ENCODE measurements at places on chromosomes 12 and 14.

DNA sequence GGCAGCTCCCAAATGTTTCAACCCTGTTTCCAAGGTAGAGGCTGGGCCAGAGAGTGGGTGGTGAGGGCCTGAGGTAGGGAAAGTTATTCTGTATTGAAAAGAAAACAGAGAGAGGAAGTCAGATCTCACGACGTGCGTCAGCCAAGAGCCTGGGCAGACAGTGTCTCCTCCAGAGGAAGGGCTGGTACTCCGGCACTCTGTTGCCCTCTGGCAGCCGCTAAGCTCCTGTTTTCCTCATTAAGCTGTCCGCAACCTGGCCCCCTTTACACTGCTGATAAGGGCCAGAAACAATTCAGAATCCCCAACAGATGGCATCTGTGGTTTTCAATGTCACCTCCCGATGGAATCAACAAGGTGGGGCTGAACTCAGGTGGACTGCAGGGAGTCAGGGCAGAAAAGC is 26.0 kb upstream of the LTBP2 start:
- no peak for DNase-seq

DNA sequence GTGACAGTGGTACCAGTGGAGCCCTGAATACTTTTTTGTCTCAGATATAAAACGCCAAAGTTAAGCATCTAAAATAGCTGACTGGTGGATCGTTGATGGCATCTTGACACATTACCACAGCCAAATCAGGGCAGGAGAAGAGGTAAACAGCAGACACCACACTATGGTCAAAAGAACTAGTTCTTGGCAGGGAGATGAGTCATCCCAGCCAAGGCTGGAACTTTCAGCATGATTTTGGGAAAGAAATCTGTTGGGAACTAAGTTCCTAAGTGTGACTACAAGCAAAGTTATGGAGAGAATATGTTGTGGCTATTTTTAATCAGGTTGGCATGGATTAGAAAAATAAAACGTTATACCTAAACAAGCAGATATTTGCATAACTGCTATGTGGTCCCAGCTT is 36.9 kb downstream of the LGR5 start:
- no peak for DNase-seq

DNA sequence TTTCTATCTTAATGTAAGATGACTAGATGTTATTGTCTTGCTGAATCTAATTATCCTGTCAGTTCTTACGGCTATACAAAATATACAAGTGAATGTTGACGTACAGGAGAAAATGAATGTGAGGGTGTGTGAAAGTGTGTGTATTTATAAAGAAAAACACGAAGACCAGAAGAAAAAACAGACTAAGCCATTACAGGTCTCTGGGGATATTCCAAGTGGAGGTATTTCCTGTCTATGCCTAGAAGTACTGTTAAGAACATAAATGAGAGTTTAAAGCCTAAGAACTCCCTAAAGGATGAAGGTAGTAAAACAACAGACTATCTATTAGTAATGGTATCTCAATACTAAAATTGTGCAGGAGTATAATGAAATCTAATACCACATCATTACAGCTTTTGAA is 7.6 kb downstream of the MDM1 start:
- DNase-seq, result no peak

DNA sequence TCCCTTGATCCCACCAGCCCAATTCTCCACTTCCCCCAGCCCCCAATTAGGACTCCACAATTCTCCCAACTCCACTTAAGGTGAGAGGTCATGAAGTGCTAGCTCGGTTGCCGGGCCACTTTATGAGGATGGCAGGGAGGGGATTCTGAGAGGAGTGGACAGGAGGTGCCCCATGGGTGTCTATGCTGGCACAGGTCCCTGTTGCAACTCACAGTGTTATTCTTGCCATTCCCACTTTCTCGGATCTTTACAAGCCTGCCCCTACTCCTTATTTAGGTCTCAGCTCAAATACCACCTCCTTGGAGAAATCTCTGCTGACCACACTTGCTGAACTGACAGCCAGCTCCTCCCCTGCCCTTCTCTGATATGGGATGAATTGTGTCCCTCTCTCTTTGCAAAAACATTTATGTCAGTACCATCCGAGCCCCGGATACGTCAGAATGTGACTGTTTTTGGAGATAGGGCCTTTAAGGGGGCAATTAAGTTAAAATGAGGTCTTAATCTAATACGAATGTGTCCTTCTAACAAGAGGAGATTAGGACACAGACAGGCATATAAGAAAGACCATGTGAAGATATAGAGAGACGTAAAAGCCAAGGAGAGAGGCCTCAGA is 4.2 kb upstream of the LGALS3 start:
- no peak for DNase-seq

GRCh38 chr14:105702275-105702817 is 176.0 kb downstream of the TMEM121 start:
- DNase-seq, result no peak

GRCh38 chr14:51967521-51967920 is 21.8 kb upstream of the RTRAF start:
- DNase-seq, result no peak

DNA sequence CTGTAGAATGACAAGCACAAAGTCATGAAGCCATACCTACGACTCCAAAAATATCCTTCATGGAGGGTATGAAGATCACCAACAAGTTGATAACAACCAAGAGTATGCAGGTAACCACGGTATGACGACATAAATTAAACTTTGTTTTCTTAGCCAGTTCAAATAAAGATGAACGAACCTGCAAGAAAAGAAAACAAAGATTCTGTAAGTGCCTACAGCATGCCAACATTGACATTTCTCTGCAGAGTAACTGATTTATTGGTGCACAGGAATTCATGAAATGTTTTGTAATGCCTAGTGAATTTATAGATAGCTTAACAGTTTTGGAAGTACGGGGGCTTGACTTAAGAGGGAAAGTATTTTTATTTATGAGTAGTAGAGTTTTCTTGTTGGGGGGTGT is 71.0 kb downstream of the SLC38A1 start:
- DNase-seq, result no peak

DNA sequence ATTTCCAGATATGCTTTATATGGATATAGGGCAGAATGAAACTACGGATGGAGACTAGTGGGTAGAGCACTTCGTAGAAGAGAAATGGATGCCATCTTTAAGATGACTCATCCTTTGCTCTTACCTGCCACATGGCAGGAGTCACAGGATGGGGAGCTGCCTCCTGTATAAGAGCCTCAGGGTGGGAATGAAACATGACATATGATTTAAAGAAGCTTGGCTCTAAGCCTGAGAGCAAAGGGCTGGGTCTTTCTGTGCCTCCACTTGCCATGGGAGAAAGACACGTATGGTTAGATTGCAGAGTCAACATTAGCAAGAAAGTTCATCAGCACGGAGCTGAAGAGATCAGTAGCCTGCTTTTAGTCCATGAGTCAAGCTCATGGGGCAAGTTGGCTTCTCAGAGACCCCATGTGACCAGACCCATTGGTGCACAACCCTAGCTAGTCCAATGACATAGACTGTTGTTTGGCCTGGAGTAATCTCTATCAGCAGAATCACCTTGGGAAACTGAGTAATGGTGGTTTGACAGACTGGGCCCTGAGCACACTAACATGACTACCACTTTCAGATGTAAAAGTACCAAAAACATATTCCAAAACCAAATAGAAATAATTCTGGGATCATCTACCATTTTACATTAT is 38.1 kb upstream of the IL22 start:
- DNase-seq, result no peak

DNA sequence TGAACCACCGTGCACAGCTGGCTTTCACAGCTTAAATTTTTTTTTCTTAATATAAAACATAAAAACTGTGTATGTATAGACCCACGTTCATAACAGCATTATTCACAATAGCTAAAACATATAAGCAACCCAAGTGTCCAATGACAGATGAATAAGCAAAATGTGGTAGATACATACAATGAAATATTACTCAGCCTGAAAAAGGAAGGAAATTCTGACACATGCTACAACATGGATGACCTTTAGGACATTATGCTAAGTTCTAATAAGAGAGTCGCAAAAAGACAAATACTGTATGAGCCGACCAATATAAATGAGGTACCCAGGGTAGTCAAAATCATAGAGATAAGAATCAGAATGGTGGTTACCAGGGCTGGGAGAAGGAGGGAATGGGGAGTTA is 13.8 kb upstream of the YY1 start:
- DNase-seq, result no peak

DNA sequence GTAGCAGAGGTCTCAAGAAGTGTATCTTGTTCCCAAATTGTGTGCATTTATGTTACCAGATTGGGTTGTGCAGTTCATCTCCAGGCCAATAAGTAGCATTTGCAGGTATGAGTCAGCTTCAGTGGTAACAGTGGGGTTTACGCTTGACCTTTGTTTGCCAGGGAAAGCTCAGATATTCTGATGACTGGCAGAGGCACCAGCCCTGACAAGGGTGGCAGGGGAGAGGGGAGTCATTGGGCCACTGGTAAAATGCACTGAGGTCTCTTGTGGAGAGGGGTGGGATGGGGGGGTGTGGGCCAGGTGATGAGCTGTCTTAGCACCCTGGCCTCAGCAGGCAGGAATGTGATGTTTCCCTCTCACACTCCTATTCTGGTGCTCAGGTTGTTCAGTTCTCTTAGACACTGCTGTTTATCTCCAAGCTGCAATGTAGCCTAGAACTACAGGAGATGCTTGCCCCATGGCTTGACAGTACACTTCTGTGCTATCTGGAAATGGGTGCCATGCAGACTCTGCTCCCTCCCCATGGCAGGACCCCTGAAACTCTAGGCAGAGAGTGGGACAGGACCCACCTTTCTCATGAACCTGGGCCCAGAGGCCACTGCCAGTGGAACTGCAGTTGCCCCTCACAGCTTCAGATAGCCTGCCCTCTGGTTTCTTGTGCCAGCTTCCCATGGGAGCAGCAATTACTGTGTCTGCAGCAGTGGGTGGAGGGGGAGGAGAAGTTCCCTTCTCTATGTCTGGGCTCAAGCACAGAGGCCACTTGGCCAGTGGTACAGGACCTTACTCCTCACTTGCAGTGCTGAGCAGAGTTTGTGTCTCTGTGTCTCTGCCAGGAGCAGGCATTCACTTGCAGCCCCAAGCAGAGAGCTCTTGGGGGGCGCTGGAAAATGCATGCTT is 31.9 kb downstream of the USP15 start:
- no peak for DNase-seq

DNA sequence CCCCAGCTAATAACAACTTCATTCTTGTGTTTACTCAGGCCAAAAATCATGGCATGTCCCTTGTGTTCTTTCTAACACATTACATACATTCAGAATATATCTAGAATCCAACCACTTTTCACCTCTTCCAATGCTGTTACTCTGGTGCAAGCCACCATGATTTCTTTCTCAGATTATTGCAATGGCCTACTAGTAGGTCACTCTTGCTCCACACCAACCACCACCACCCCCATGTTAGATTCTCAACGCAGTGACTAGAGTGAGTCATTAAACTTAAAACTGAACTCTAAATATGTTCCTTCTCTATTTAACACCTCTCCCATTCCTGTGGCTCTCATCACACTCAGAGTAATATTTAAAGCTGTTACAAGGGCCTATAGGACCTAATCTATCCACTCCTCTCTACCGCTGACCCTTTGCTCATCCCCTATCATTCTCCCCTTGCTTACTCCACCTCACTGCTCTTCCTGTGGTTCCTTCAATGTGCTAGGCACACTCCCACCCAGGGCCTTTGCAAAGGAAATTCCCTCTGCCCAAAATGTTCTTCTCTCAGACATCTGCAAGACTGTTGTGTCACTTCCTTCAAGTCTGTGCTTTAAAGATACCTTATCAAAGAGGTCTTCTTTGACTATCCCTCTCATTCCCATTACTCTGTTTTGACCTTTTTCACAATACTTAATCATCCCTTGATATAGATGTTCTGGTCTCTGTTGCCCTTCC is 6.6 kb downstream of the RTN1 start:
- DNase-seq, result no peak
